Hematopoietic multipotent progenitor cell treated with erythropoietin and hydrocortisone succinate and interleukin-3 and kit ligand, for 8 days (in vitro differentiated cells): ENCODE measurements at places on chromosomes 7 and 10.

- no peak for DNase-seq
Observed at GRCh38 chr10:128694168-128694850, 568.1 kb upstream of the MKI67 start.

- DNase-seq: peak; percentile 23
Observed at GRCh38 chr10:31912289-31912688, 16.3 kb downstream of the ARHGAP12 start.

DNA sequence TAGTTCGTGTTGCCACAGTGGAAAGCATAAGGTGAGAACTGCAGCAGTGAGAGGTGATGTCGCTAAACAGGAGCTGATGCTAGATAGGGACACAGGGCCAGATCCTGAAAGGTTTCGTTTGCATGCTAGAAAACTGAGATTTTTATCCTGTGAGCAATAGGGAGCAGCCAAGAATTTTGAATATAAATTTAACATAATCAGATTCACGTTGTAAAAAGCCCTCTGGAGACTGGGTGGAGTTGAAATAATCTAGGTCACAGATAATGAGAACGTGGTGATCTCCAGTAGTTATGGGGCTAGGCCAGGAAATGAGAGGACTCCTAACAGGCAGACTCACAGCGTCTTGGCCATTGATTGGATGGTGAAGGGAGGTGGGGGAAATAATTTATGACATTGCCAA is 92.1 kb upstream of the IMMP2L start:
- no peak for DNase-seq

- DNase-seq: no peak
Observed at GRCh38 chr7:919114-919442, 35.4 kb downstream of the ADAP1 start.

GRCh38 chr7:105014693-105015389 is 836 bp downstream of the KMT2E start:
- DNase-seq: peak; percentile 80

GRCh38 chr10:129601737-129602136 is 134.7 kb downstream of the MGMT start:
- DNase-seq: no peak
